ENCODE measurements at places on chromosomes 3 and 15.

GRCh38 chr15:51348688-51349087, 7.2 kb downstream of the GLDN start:
- DNase-seq: peak; percentile 15

DNA sequence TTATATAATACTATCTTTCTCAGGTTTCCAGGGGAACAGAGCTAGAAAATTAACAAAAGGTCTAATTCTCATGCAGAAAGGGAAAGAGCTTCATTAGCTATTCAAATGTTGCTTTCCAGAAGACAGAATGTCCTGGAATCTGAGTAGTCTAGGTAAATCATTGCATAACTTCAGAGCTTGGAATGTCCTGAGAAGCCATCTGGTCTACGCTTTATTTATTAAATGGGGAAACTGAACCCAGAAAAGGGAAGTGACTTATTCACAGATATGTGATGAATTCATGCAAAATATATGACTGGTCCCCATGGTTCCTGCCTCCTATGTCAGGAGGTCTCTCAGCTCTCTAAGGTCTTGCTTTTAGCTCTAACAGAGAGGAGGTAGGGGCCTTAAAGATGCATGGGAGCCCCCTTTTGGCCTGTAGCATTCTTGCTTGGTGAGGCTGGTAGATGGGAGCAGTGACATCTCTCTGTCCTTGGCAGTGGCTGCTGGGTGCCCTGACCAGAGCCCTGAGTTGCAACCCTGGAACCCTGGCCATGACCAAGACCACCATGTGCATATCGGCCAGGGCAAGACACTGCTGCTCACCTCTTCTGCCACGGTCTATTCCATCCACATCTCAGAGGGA, 99.2 kb downstream of the CEMIP start:
- DNase-seq: no peak

- no peak for DNase-seq
These were observed 2.1 kb downstream of the GHRL start for GRCh38 chr3:10290481-10291176.

DNA sequence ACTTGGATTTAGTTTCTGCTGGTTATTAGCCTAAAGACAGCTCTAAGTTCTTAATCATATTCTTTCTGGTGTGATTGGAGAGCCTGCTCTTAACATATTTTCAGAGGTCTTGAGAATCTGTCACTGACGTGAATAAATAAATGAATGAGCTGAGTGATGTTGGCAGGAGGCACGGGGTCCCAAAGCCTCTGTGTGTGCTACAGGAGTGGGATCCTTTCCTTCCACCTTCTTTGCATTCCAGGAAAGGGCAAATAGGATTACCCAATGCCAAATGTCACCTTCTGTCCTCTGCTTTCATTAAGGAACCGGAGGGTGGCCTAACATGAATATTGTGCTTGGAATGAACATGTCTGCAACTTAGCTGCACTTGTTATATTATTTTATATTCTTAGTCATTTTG, 53.1 kb downstream of the CD47 start:
- DNase-seq: no peak

DNA sequence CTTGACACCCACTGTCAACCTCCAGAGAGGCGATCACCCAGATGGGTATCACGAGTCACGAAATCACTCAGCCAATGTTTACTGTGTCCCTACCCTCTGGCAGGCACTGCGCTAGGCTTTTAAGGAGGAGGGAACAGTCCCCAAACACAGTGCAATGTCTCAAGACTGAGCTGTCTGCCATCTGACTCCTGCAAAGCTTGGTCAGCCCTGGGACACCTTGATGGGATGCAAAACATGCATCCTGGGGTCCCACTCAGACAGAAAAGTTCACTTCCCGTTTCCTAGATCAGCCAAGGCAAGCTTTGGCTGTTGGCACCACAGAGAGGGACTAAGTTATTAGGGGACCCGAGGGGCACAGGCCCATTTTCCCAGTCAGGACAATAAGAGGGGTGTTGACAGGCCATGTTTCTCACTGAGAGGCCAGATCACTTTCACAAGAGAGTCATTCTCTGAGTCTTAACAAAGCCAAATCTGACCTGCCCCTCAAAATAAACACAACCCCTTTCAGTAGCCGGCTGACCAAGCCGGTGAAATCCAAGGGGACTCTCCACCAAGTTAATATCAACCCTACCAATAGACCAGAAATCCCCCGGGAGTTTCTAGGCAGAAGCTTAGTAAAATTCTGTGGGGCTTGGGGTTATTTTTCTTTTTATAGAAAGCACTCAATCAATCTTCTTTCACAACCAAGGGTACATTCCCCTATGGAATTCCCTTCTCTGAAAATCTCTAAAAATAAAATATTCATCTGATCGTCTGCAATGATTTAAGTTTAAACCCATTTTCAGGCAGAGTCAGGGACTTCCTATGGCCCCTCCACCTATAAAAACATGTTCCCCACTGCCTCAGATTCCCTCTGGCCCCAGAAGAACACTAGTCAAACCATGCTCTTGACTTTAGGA, 3.5 kb downstream of the RFTN1 start:
- no peak for DNase-seq

- peak; percentile 65 for DNase-seq
These were observed 95.2 kb downstream of the WDR76 start for GRCh38 chr15:43922021-43922420.

GRCh38 chr15:48984811-48985352, 21.2 kb upstream of the SHC4 start:
- peak; percentile 26 for DNase-seq

- DNase-seq: no peak
These were observed 1.5 kb upstream of the LRIG1 start for GRCh38 chr3:66502245-66502874.

- DNase-seq: no peak
These were observed 11.3 kb downstream of the EXOSC7 start for GRCh38 chr3:44987332-44987731.

DNA sequence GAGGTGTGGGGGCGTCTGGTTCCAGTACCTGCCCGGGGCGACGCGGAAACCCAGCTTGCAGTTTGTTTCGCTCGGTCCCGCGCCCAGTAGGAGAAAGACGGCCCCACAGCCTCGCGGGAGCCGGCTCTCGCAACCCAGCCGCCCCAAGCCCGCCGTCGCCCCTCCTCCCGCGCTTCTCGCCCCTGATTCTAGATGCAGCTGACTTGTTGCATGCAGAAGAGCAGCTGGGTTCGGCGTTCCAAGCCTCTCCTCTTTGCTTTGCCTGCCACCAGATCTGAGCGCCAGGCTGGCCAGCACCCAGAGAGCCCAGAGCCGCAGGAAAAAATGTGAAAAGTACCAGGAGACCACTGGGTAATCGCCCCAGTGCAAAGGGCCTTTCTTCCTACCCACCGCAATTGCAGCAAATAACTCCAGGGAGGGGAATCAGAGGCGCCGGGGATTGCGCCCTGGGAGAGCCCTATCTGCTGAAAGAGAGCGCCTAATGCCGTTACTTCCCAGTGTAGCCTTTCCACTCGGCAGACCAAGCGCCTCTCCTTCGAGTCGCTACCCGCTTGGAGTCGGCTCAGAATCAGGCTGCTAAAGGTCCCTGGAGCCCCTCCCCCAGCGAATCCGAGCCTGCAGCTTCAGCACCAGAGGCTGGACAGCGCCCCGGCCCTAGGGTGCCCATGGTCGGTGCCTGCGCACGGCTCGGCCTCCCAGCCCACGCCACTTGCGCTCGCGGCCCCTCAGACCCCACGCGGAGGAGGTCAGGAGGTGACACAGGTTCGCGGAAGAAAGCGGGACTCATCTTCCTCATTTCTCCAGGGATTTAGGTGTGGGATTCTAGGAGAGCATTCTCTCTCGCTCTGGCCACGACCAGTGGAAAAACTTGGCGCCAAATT, 15.7 kb upstream of the AEN start:
- DNase-seq: peak; percentile 35

DNA sequence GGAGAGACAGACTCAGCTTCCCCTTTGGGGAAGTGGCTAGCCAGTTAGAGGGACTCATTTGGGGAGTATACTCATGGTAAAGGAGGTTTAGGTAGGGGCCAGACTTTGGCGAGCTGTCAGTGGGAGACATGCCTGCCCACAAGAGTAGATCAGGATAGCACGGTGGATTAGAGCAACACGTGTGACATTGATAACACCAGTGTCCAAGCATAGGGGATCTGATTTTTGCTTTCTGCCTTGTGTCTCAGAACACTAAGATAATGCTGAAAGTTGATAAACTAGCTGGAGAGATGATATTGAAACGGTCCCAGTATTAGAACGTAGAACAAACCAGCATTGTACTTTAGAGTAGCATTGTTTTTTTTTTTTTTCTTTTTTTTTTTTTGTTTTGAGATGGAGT, 25.9 kb downstream of the MAP6D1 start:
- no peak for DNase-seq

DNA sequence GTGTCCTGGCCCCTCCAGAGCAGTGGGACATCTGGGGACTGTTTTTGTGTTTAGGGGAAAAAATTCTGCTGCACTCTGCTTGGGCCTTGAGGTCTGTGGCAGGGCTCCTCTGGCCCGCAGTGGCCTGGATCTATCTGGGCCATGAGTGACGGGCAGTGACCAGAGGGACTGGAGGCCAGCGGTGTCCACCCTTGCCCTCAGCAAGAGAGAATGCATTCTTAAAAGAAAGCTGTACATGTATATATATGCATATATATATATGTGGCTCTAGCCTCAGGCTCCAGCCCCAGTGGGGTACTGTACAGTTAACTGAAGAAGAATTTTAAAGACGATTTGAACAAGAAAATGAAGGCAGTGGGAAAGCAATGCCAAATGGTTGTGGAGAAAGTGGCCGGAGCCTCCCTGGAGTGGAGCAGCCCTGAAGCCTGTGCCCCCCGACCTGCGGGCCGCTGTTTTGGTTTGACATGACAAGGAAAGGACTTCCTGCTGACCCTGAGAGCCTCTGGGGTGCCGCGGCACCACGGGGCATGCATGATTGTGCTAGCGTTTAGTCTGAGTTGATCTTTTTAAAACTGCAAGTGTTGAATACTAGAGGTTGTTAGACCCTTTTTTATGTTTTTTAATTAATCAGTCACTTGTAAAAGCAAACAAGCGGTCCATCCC, 52.2 kb downstream of the PLXNA1 start:
- DNase-seq: no peak

- DNase-seq: peak; percentile 95
These were observed 498.1 kb upstream of the TPRG1 start for GRCh38 chr3:188673646-188674186.

GRCh38 chr15:101051291-101052030, 132.3 kb downstream of the LRRK1 start:
- DNase-seq: no peak

- DNase-seq: peak; percentile 88
These were observed 36.1 kb downstream of the PTH1R start for GRCh38 chr3:46913644-46914043.

DNA sequence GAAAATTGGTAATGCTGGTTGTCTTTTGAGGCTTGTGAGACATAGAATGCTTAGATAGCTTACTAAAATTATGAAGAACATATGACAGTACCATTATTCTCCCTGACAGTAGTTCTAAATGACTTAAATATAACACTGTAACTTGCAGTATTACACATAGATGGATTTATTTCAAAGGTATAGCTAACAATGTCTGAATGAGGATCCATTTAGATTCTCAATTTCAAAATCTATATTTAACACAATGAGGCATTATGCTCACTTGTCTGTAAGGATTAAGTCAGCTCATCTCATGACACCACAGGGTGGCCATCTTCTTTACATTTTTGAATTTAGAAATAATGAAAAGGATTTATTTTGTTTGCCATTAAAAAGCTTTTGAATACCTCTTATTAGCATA, 108.4 kb downstream of the CCNL1 start:
- no peak for DNase-seq

GRCh38 chr15:75532413-75533250, 46.5 kb downstream of the PTPN9 start:
- DNase-seq: peak; percentile 70

GRCh38 chr3:102346897-102347296, 87.9 kb upstream of the ZPLD1 start:
- peak; percentile 68 for DNase-seq

DNA sequence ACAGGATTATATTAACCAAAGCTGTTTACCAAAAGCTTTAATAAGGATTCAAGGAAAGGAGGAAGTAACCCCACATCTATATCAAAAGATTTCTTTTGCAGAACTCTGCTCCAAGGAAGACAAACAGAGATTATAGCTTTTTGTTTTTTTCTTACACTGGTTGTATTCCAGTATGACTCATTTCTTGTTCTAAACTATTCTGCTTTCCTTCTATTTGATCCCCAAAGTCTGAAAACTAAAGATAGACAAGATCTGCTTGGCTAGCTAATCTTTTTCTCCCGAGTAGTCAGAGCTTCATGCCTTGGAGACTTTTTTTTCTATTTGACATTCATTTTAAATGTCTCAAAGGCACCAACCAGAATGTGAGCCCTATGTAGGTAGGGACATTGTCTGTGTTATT, 36.8 kb upstream of the FRMD5 start:
- no peak for DNase-seq

DNA sequence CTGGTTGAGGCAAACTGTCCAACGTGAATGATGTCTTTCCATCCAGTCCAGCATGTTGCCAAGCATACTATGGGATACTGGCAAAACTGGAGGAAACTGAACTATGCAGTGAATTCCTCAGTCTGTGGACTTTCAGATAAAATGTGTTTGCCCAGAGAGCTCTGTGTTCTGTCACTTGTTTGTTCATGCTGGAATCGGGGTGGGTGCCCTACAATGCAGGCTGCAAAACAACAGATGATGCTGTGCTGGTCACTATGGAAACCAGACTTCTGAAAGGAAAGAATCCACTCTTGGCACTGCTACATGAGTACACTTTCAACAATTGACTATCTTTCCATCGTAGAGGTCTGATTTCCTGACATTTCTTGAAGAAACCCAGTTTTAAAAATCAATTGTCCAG, 272.5 kb upstream of the ARHGEF26 start:
- DNase-seq: no peak

GRCh38 chr3:69085833-69086722, 1.3 kb downstream of the ARL6IP5 start:
- peak; percentile 87 for DNase-seq

- DNase-seq: no peak
These were observed 43.6 kb downstream of the TOP2B start for GRCh38 chr3:25621087-25621486.

All from M059J (cell line).